Activated T-helper 17 cell treated with anti-CD3 and anti-CD28 coated beads, Interleukin-2, amount 50 U/mL, for 72 hours (primary cell): ENCODE measurements at places on chromosomes 12 and 14. TPM values are rescaled to one million over a fixed set of nuclear protein-coding genes. Genes with fewer than 3 reads are reported as not detected.

DNA sequence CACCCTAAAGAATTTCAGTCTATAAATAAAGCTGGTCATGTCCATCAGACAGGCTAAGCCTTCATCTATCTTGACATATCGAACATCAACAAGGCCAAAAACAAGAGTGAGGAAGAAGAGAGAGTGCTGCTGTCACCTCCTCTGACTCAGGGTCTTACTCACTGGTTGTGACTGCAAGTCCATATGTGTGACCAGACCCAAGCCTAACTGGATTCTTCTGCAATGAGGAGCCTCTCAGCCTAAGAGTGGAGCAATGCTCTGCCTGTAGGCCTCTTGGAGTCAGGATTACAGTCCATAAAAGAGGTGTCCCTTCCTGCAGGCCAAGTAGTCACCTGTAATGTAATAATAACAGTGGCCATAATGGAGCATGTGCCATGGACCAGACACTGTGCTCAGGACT is 121.2 kb upstream of the SLC35F4 start:
- ATAC-seq: no peak

DNA sequence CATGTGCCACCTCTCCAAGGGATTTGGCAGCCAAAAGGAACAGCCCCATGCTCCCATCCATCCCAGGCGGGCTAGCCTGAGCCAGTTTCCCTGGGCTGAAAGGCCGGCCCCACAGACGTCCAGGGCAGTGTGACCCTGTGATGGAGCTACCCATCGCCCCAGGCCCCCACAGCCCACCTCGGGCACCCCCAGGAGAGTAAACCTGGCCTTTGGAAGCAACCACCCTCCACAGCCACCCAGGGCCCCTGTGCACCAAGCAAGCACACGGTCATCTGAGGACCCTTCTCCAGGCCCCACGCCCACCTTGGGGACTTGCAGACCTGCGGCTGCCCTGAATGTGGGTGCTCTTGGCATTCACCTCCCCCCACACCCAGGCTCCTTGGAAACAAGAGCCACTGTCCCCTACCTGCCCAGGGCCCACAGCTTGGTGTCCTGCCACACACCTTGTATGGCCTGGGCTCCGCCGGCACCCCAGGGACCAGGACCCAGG is 8.4 kb downstream of the AHNAK2 start:
- no peak for ATAC-seq

DNA sequence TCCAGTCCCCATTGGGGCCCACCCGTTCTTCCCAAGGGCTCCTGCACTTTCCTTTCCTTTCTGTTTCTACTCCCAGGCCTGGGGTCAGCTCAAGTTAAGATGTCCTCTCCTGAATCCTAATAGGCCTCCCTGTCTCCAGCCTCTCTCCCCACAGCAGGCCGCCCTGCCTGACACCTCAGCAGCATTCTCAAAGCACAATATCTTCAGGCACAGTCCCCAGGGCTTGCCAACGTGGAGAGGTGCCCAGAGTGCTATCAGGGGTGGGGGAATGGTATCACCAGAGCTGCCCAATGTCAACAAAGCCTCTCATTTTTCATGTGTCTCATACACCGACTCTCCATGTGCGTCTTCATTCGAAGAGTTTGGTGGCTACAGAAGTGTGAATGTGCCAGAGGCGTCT is 123.0 kb downstream of the FOXN3 start:
- no peak for ATAC-seq

DNA sequence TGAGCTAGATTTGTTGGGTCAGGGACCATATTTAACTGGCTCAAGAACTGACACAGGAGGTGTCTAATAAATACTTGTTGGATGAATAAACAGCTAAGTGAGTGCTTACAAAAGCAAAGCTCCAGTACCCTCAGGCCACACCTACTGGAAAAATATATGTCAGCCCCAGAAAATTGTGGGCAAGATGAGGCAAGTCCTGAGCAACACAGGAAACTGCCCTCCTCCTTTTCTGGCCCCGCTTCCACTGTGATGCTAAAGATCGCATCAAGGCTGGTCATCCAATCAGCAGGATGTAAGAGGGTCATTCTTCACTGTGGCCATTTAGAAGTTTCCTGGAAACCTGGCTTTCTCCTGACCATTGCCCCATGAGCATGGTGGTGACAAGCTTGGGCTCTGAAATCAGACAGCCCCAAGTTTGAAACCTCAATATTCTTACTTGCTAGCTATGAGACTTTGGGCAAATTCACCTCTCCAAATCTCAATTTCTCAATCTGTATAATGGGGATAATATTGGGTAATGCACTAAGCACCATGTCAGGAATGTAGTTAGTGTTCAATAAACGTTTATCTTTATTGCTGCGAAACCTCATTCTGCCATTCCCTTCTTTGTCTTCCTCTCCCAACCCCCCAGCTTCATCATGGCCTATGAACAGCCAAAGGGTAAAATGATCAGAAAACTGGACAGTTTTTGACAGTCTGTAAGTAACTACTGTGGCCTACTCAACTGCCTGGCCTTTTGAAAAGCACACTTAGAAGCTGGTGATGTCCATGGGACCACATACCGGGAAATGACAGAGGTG is 139.3 kb upstream of the PZP start:
- peak; percentile 71 for ATAC-seq

MARS1 gene
- 130 TPM for total RNA-seq

GRCh38 chr14:92712654-92713051 is 35.8 kb downstream of the LGMN start:
- ATAC-seq: no peak

GRCh38 chr12:24814379-24815113 is 134.4 kb downstream of the BCAT1 start:
- ATAC-seq: peak; percentile 47

DNA sequence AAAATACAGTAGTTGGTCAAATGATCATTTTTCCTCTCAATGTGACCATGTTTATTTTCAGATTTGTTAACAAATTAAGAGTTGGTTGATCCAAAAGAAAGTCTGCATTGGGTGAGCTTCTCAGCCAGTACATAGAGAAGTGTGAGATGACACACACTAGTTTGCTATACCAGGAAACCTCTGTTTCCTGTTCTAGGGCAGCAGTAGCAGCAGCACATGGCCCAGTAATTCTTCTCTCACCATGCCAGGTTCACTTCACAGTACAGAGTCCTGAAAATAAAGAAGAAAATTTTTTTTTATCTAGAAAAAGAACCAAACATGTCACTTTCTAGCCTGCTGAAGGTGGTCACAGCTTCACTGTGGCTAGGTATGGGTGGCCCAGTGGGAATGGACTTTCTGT is 250.2 kb upstream of the OR4E1 start:
- ATAC-seq: peak; percentile 93

DNA sequence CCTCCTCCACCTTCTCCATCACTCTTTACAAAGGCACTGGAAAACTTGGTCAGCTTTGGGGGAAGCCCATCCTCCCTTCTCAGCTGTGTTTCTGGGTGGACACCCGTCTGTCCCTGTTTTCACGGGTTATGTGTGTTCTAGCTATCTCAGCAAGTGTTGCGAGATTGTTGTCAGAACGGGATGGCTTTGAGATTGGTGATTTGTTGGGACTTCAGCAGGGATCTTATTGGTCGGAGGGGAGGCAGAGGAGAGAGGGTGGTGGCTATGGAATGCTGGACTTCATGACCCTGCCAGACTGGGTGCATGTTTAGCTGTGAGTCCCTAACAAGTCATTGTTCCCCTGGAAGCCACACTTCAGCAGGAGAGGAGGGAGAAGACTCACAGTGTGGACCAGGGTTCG is 2.1 kb downstream of the USP5 start:
- ATAC-seq: no peak

ASPG gene
- not detected for total RNA-seq

GRCh38 chr12:14327711-14328110 is 37.8 kb upstream of the ATF7IP start:
- no peak for ATAC-seq

- ATAC-seq: peak; percentile 38
Measured at GRCh38 chr14:94337274-94337673, 14.1 kb upstream of the SERPINA6 start.

DNA sequence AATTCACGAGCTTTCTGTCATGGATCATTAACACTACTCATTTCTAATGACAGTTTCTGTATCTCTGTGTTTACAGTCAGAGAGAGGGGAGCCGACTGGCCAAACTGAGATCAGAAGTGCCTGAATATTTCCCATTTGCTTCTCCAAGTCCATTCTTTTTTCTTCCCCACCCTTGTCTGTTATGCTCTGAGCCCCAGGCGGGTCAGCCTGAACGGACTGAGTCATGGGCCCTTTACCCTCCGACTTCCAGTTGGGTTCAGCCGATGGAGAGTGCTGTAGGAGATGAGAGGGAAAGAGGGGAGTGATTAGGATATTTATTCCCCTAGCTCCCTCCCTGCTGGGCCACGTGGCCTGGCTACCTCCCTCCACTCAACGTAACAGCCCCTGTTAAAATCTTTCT is 104.7 kb downstream of the PAH start:
- ATAC-seq: no peak

- no peak for ATAC-seq
Measured at GRCh38 chr14:91127401-91127801, 13.5 kb downstream of the DGLUCY start.

CLEC6A gene
- total RNA-seq: not detected

- no peak for ATAC-seq
Measured at GRCh38 chr12:24496755-24497154, 452.1 kb downstream of the BCAT1 start.

DNA sequence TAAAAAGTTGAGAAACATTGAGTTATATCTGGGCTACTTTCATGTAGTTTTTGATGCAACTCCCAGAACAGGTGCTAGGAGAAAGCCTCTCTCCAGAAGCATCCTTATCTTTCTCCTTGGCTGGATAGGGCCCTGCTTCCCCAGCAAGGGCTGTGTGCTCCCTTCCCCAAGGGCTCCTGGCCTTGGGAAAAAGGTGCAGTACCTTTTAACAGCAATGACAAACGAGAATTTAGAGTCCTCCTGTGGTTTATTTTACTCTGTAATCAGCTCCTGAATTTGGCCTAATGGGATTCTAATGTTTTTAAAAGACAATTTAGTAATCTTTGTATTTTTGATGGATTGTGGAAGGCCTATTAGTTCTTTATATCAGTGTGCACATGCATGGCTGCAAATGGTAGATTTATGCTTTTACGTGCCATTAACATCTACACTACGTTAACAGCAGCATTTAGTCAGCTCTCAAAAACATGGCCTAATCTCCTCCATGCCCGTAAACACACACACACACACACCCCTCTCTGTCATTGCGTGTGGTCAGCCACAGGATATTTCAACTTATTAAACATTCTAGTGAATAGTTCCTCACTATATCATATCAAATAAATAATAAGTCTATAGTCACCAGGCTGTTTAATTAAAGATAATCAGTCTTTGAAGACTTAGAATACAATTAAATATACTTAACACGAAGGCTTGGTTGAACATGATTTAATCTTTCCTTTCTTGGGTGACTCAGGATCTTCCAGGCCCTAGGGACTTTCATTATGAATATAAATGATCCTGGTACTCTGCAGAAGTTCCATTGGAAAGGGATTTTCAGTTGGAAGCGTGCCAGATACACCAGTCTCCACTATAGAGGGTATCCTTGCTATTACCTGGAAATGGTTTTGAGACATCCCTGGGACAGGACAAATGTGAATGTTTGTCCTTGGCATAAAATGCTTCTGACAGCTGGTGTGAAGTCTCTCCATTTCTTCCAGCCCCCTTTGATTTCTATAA is 181.4 kb upstream of the PWP1 start:
- ATAC-seq: no peak

VWF gene
- 0.04 TPM for total RNA-seq

LBHD2 gene
- not detected for total RNA-seq

TAS2R19 gene
- 6.5 TPM for total RNA-seq

DNA sequence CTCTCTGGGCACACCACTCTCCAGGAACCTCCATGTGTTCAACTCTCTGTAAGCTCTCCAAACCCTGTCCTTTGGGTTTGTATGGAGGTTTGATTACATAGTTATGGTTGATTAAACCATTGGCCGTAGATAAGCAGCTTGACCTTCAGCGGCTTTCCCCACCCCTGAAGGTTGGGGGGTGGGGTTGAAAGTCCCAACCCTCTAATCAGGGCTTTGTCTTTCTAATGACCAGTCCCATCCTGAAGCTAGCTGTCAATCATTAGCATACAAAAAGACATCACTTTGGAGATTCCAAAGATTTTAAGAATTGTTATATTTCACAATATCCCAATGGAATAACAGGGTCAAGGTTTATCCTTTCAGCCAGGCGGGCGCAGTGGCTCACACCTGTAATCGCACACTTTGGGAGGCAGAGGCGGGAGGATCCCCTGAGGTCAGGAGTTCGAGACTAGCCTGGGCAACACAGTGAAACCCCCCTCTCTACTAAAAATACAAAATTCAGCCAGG is 8.4 kb downstream of the FAM186A start:
- ATAC-seq: no peak

- no peak for ATAC-seq
Measured at GRCh38 chr12:4392223-4392742, 12.8 kb upstream of the FGF23 start.

GRCh38 chr12:81354327-81354932 is 276.6 kb downstream of the ACSS3 start:
- ATAC-seq: no peak

- ATAC-seq: no peak
Measured at GRCh38 chr12:13247596-13247995, 51.1 kb downstream of the EMP1 start.

GRCh38 chr12:108911915-108912314 is 32.0 kb downstream of the DAO start:
- no peak for ATAC-seq
